ENCODE measurements at places on chromosomes 7 and 10. TPM values are rescaled to one million over a fixed set of nuclear protein-coding genes. Genes with fewer than 3 reads are reported as not detected.
A peak's percentile ranks its signal among the peaks of the same experiment; 100 is the strongest.

- no peaks in the 10 kb centered on the region for H3K27me3 ChIP-seq
- DNase-seq = no peak
- H3K36me3 ChIP-seq = no peaks in the 10 kb centered on the region
- no peak overlapping the region for H3K27ac ChIP-seq
Observed at GRCh38 chr7:38507384-38507783, 123.8 kb downstream of the AMPH start.

GRCh38 chr10:20632696-20633095 lies 264.4 kb downstream of the NEBL start:
- DNase-seq = no peak
- H3K4me3 ChIP-seq = no peak overlapping the region
- 0 out of 2 replicates have a peak, but pooled peaks cover 2% of the 10 kb centered on the region for H3K4me1 ChIP-seq
- H3K27ac ChIP-seq = no peak overlapping the region
- peaks cover 1% of the 10 kb centered on the region for H3K27me3 ChIP-seq

DNA sequence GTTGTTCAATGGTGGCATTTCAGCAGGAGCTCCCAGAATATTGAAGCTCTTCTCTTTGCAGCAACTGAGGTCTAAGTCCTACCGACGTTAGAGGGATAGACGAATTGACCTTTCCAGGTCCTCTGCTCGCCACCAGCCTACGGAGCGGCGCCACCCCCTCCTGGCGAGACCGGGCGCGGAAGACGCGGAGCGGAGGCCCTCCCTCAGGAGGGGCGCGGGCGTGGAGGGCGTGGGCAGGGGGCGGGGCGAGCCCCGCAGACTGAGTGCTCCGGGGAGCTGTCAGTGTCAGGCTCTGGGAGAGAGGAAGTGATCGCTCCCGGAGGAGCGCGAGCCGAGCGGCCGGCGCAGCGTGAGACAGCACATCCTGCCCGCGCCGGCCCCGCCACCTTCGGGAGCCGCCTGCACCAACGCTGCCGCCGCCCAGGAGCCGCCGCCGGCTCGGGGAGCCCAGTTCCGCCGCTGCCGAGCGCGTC lies at the start of gene DYNC1I1:
Gene DYNC1I1, plus strand, starts transcription at position 257 of the 473 bp plus-strand sequence. CDS start 32,176 bp downstream, outside the sequence.
- H3K27me3 ChIP-seq = peaks cover 22% of the 10 kb centered on the region
- peaks cover 6% of the 10 kb centered on the region for H3K4me1 ChIP-seq
- H3K36me3 ChIP-seq = no peaks in the 10 kb centered on the region
- H3K4me3 ChIP-seq = peak within 1 kb of the TSS; percentile 46

DNA sequence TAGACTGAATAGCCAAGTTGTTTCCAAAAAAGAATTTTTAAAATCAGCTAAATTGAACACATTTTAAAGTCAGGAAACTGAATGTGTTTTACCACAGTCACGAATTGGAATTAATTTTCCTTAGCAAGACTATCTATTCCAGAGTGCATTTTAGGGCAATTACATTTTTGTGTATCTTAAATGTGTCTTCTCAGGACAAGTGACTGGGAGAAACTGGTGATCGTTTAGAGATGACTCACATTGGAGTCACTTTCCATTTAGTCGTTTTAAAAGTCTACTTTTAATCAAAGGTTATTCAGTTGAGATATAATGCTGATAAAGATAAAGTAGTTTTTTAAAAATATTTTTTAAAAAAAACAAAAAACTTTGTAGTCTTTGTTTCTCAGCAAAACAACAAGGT lies 191.7 kb upstream of the SLC26A5 start:
- H3K4me3 ChIP-seq = no peak overlapping the region
- no peaks in the 10 kb centered on the region for H3K36me3 ChIP-seq
- no peaks in the 10 kb centered on the region for H3K4me1 ChIP-seq
- H3K27me3 ChIP-seq = no peaks in the 10 kb centered on the region
- H3K27ac ChIP-seq = no peak overlapping the region

DNA sequence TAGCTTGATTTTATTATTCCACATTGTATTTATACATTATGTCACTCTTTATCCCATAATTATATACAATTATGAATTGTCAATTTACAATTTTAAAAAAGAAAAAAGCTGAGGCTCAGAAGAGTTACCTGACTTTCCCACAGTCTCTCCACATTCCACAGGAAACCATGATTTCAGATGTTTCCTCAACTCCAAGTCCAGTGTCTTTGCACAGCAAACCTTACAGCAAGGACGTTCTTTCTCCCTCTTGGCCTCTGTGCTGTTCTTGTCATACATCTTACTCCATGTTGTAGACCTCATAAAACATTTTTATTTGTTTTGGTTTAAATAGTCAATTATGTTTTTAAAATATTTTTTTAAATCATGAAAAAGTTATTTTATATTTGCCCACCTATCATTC lies 34.9 kb upstream of the GRB10 start:
- H3K4me1 ChIP-seq = peaks cover 12% of the 10 kb centered on the region
- no peaks in the 10 kb centered on the region for H3K36me3 ChIP-seq
- no peaks in the 10 kb centered on the region for H3K27me3 ChIP-seq
- H3K27ac ChIP-seq = no peak overlapping the region

GRCh38 chr7:46747869-46748576 lies 827.0 kb upstream of the IGFBP3 start:
- no peaks in the 10 kb centered on the region for H3K4me1 ChIP-seq
- H3K36me3 ChIP-seq = no peaks in the 10 kb centered on the region
- DNase-seq = no peak
- no peak overlapping the region for H3K4me3 ChIP-seq

GRCh38 chr7:99379043-99379577 lies 4.6 kb downstream of the ARPC1B start:
- DNase-seq = no peak
- H3K27me3 ChIP-seq = no peaks in the 10 kb centered on the region
- H3K4me3 ChIP-seq = no peak overlapping the region
- H3K4me1 ChIP-seq = no peaks in the 10 kb centered on the region
- no peaks in the 10 kb centered on the region for H3K36me3 ChIP-seq

DNA sequence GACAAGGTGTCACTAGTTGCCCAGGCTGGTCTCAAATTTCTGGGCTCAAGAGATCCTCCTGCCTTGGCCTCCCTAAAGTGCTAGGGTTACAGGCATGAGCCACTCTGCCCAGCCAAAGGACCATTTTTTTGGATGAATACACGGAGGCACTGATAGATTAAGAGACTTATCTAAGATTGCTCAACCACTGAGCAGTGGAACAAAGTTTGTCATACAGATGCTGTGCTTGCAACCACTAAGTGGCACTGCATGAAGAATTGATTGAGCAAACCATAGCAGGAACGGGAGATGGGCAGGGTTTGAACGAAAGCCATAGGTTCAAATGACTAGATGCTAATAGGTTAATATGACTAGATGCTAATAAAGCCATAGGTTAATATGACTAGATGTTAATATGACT lies 61.1 kb downstream of the EBLN1 start:
- no peaks in the 10 kb centered on the region for H3K36me3 ChIP-seq
- no peak overlapping the region for H3K27ac ChIP-seq
- H3K4me3 ChIP-seq = no peak overlapping the region
- DNase-seq = peak; percentile 17

- no peak overlapping the region for H3K4me3 ChIP-seq
- H3K4me1 ChIP-seq = no peaks in the 10 kb centered on the region
- no peak overlapping the region for H3K27ac ChIP-seq
- no peak for DNase-seq
Observed at GRCh38 chr10:88159127-88159829, 295.9 kb downstream of the PTEN start.

DNA sequence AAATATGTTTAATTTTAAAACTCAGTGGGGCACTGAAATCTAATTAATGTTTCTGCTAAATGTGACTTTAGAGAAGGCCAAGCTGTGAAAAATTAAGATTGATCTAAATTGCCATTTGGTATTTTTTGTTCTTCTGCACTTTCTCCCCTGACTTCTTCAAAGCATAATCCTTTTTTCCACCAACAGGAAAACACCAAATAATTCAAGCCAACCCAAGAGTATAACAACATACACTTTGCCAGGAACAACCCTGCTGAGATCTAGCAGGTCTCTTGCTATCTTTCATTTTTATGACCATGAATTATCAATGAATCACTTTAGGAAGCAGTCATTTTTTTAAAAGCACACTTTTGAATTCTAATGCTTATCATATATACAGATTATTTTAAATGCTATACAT lies 100.1 kb downstream of the USP6NL start:
- H3K4me1 ChIP-seq = no peaks in the 10 kb centered on the region
- DNase-seq = no peak
- H3K27me3 ChIP-seq = no peaks in the 10 kb centered on the region
- H3K4me3 ChIP-seq = no peak overlapping the region
- no peak overlapping the region for H3K27ac ChIP-seq
- H3K36me3 ChIP-seq = no peaks in the 10 kb centered on the region

- DNase-seq = no peak
- no peaks in the 10 kb centered on the region for H3K36me3 ChIP-seq
- H3K4me1 ChIP-seq = no peaks in the 10 kb centered on the region
- H3K4me3 ChIP-seq = no peak overlapping the region
Observed at GRCh38 chr7:53013925-53014324, 21.5 kb upstream of the POM121L12 start.

DNA sequence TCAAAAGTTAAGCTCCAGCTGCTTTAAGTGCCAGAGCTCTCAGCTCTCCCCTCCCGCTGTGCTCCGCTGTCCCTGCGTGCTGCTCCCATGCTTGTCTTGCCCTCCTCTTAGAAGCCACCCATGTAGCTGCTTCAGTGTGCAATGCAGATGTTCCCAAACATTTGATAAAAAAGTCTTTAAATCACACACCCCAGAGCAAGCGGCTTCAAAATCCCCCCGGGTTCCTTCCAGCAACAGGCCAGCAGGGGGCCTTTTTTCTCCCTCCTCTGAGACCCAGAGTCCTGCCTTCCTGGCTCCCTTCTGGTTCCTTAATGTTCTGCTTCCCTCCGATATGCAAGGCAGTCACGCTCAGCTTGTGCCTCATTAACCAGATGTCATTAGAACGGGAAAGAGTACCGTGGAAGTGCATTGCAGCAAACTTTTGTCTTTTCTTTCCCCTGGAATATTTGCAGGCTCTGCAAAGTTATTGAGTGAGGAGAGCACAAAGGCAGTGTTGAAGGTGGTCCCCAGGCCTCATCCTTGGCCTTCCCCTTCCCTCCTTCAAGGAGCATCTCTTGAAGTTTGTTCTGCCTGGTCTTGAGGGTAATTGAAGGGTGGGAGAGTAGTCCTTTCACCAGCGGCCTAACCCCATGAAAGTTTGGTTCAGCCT lies 25.5 kb downstream of the LDB3 start:
- no peak overlapping the region for H3K4me3 ChIP-seq
- H3K4me1 ChIP-seq = peaks cover 15% of the 10 kb centered on the region
- no peaks in the 10 kb centered on the region for H3K27me3 ChIP-seq
- H3K27ac ChIP-seq = no peak overlapping the region
- no peaks in the 10 kb centered on the region for H3K36me3 ChIP-seq
- DNase-seq = peak; percentile 74

GRCh38 chr7:84506151-84506550 lies 311.6 kb upstream of the SEMA3A start:
- no peak overlapping the region for H3K27ac ChIP-seq
- H3K27me3 ChIP-seq = no peaks in the 10 kb centered on the region
- H3K4me1 ChIP-seq = no peaks in the 10 kb centered on the region
- no peaks in the 10 kb centered on the region for H3K36me3 ChIP-seq
- DNase-seq = no peak

DNA sequence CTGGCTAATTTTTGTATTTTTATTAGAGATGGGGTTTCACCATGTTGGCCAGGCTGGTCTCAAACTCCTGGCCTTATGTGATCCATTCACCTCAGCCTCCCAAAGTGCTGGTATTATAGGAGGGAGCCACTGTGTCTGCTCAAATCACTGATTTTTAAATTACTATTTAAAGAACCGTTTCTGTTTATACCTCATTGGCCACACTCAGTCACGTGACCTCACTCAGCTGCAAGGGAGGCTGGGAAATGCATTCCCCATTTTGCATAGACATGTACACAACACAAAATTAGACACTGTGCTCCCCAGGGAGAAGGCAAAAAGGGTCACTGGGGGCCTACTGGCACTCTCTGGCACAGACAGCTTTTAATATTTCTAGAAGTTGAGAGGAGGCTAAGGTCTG lies 13.6 kb upstream of the CALU start:
- no peak overlapping the region for H3K4me3 ChIP-seq
- H3K36me3 ChIP-seq = no peaks in the 10 kb centered on the region
- H3K4me1 ChIP-seq = no peaks in the 10 kb centered on the region
- no peak overlapping the region for H3K27ac ChIP-seq
- DNase-seq = no peak

DNA sequence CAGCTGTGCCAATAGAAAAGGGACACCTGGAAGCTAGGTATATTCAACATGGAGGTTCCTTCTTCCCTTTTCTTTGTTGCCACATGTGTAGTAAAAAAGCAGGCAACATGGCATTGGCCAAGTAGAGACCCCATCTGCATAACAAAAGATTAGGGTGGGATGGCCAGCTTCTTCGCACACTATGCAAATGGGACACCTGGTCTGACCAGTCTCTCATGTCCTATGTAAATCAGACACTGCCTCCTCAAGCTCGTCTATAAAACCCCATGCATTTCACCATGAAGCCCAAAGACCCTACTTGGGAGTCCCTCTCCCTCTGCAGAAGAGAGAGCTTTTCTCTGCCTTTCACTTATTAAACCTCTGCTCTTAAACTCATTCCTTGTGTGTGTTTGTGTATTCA lies 53.9 kb downstream of the MYL10 start:
- H3K4me3 ChIP-seq = no peak overlapping the region
- peak; percentile 53 for DNase-seq
- H3K27ac ChIP-seq = peak overlapping the region; percentile 41

DNA sequence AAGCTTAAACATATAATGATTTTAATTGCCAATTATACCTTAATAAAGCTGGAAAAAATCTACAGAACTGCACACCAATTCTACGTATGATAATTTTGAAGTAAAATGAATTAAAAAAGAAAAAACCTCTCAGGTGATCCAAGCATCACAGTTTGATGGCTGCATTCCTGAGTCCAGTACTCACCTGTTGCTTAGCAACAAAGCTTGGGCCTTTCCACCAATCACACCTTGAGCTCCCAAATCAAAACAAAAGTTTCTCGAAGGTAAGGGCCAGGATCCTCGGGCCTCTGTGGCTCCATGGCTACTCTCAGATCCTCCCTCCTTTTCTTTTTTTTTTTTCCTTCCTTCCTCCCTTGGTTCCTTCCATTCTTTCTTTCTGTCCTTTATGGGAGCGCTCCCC lies 137.2 kb upstream of the PCBD1 start:
- DNase-seq = no peak
- no peaks in the 10 kb centered on the region for H3K36me3 ChIP-seq
- no peaks in the 10 kb centered on the region for H3K4me1 ChIP-seq
- H3K27me3 ChIP-seq = no peaks in the 10 kb centered on the region
- no peak overlapping the region for H3K27ac ChIP-seq

- H3K4me3 ChIP-seq = no peak overlapping the region
- no peak for DNase-seq
- peaks cover 30% of the 10 kb centered on the region for H3K36me3 ChIP-seq
- no peaks in the 10 kb centered on the region for H3K4me1 ChIP-seq
- no peaks in the 10 kb centered on the region for H3K27me3 ChIP-seq
- H3K27ac ChIP-seq = no peak overlapping the region
Observed at GRCh38 chr10:118332948-118333710, 9.0 kb downstream of the FAM204A start.

GRCh38 chr10:130774871-130775270 lies 536.6 kb downstream of the TCERG1L start:
- no peaks in the 10 kb centered on the region for H3K36me3 ChIP-seq
- no peak overlapping the region for H3K4me3 ChIP-seq
- H3K27me3 ChIP-seq = no peaks in the 10 kb centered on the region
- H3K4me1 ChIP-seq = no peaks in the 10 kb centered on the region
- no peak for DNase-seq

Gene CASP7
- 4.1 TPM for total RNA-seq

Gene POLR2J3
- 19.3 TPM for total RNA-seq

Gene ABCB4
- 0.60 TPM for total RNA-seq

Gene C10orf67
- 0.11 TPM for total RNA-seq

Gene MKX
- 0.92 TPM for total RNA-seq

Gene ADAM22
- 17.9 TPM for total RNA-seq

Gene LLCFC1
- total RNA-seq = not detected

Gene FXYD4
- total RNA-seq = not detected

Gene EIF4H
- total RNA-seq = 382 TPM

Gene KIF11
- 59.2 TPM for total RNA-seq

Gene CTBP2
- total RNA-seq = 221 TPM
